ENCODE measurements at places on chromosomes 2 and 18.

DNA sequence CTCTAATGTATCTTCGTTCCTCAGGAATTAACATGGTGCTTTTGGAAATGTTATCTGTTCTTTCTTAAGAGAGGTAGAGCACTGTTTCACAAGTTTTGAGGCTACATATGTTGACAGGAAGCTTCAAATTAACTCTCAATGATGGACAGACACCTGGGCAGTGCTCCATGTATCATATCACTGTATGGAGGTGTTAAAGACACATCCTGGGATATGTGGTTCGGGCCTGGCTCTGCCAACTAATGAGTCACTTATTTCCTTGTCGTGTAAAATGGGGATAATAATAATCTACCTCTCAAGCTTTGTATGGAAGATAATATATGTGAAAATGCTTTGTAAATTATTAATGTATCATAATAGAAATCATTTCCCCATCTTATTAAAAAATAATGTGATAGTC is 90.2 kb downstream of the PARD3B start:
- no peak for DNase-seq

DNA sequence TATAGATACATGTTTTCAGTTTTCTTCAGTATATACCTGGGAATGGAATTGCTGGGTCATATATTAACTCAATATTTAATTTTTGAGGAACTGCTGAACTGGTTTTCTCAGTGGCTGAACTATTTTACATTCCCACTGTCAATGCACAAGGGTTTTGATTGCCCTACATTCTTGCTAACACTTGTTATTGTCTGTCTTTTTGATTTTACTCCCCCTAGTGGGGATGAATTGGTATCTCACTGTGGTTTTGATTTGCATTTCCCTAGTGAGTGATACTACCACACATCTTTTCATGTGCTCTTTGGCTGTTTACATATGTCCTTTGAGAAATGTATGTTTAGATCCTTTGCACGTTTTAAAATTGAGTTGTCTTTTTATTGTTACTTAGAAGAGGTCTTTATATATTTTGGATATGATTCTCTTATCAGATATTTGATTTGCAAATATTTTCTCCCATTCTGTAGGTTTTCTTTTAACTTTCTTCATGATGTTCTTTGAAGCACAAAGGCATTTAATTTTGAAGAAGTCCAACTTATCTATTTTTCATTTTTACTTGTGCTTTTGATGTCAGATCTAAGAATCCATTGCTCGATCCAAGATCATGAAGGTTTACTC is 36.2 kb downstream of the ASB1 start:
- no peak for DNase-seq

- no peak for DNase-seq
These were observed 193.4 kb downstream of the NBAS start for GRCh38 chr2:15367715-15368114.

GRCh38 chr18:51568151-51568550 is 370.7 kb upstream of the MEX3C start:
- no peak for DNase-seq

GRCh38 chr2:205633994-205634393 is 48.3 kb upstream of the NRP2 start:
- DNase-seq: no peak

DNA sequence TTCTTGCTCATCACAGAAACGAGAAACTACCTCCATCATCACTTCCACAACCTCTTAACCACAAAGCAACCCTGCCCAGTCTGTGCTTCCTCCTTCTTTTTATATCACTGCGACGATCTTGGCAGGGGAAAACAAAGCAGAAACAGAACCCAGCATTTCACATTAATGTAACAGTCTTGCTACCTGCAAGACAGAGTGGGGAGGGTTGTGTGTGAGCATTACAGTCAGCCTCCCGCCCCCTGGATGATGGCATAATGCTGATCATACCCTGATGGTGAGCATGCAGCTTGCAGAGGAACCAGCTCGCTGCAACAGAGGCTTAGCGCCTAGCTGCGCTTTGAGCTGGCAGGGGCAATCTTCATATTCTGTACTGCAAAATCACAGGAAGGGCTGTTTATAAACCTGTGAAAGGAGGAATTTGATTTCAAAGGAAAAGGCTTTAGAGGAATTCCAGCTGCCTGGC is 376.1 kb downstream of the IRS1 start:
- DNase-seq: no peak

DNA sequence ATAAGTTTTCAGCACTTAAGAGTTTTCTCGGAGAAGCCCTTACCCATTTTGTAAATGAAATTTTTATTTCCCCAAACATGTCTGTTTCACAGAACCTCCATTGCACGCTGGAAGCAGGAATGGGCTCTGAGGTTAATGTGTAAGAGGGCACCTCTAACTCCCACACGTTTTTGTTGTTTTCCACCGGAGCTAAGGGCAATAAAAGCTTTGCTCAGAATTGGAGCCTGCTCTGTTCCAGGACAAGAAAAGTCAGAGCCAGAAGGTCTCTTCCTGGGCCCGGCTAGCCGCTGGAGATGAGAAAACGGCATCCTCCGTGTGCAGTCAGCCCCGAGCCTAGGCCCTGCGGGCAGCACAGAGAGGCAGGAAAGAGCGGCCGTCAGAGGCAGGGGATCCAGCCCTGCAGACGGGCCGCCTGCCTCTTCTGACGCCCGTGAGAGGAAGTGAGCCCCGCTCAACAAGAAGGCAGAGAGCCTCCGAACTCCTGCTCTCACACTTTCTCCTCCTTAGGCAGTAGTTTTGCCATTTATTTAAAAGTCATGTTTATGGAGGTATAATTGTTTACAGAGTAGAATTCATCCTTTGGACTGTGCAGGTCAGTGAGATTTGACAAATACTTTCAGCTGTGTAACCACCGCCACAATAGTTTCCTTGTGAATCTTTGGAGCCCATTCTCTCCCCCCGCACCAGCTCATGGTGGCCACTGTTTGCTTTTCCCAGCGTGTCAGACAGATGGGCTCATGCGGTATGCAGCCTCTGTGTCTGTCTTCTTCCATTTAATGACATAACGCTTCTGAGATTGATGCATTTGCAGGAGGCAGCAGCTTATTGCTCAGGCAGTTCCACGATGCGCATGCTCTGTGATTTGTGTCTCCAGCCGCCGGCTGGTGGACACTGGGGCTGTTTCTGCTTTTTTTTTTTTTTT is 117.3 kb downstream of the GALR1 start:
- peak; percentile 89 for DNase-seq

DNA sequence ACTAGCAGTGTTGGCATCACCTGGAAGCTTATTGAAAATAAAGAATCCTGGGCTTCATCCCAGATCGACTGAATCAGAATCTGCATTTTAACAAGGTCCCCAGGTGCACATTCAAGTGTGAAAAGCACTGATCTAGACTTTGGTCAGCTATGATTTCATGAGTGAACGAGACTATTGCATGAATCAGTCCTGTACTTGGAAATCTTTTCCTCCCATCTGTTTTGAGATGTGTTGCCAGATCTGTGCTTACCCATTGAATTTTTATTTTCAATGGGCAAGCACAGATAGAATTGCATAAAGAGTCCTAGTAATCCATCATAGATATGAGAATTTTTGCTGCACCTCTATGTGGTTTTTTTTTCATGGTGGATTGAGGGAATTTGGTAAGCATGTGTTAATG is 64.0 kb downstream of the PMS1 start:
- DNase-seq: no peak

DNA sequence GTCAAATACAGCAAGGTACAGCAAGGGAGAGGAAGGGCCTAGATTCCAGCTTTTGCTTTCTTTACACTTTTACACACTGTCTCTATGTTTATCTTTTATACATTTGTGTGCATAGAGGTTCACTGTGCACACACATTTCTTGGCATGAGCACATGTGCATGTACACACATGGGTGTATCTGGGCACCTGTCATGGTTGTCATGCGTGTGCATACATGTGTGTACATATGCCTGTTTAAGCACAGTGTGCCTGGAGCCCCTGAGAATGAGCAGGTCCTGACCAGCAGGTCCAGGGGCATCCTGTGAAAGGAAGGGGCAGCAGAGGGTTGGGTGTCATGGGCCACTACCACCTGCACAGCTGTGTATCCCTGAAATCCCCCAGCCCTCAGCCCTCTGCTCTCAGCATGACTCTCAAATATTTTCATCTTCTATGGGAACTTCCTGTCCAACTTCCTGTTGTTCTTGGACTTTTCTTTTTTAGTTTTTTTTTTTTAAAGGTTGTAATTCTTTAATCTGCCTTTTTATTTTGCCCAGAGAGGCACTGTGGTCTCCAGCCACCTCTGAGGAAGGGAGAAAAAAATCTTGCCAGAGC is 97.0 kb upstream of the EPAS1 start:
- no peak for DNase-seq

GRCh38 chr18:45505497-45506206 is 109.6 kb upstream of the SLC14A2 start:
- no peak for DNase-seq

DNA sequence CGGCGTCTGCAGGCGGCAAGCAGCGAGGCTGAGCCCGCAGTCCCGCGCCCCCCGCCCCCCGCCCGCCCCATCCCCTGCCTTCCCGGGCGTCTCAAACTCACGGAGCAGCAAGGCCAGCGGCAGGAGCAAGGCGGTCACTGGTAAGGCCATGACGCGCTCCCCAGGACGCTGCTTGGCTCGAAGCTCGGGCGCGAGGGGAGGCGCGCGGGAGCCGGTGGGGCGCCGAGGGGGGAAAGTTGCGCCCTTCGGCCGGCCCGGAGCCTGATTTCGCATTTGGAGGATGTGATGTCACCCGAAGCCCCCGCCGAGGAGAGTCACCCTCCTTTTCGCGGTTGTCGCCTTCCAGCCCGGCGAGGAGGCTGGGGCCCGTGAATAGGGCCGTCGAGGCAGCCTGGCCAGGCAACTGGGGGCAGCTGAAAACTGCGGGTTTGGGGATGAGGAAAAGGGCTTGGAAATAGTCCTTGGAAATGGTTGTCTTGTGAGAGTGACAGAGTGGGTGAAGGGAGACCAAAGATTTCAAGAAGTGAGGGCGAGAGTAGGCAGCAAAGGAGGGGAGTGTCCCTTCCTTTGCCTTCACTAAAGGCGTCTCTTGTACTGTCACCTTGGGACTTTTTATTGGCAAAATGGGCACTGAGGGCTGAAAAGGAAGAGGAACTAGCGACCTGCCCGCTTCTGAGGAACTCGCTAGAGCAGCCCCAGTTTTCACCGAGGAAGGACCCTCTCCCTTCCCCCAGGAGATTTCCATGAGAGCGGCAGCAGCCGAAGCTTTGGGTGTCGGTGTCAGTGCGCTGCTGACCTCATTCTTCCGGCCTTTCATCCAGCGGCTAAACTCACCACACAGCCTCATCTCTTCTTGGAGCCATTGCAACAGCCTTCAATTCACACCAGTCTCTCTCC is at the start of gene CD8A:
TSS of gene CD8A (minus strand) at position 238 of the 897 bp plus-strand sequence. CDS start at position 150, 88 bp downstream.
- no peak for DNase-seq

DNA sequence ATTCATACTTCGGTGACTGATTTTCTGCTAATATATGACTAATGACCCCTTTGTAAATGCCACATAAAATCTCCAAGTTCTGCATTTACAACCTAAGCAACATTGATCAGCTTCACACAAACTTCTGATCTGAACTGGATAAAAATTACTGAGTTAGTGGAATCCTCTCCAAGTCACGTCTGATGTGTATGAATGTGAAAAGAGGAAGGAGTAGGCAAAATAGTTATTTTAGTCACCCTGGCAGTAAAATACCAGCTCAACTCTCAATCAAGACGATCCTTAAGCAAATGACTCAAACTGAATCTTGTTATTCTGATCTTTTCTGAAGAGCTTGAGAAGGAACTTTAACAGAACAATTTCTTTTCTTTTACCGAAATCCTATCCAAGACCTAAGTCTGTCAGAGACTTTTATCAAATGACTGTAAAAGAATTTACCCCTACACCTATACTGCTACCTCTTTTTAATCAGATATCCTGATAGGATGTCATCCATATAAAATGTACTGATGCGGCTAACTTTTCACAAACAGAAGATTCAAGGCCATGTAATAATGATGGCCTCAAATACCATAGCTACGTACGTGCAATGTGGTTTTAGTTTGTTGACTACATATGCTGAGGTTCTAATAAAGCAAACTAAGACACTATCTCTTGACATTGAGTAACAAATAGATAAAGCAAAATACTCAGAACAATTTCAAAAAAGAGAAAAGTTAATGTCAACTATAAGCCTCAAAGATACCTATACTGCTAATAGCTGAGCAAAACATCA is 23.7 kb downstream of the CUL3 start:
- DNase-seq: no peak

Measured in NCI-H1092 (cell line).